H1 (cell line): ENCODE measurements at places on chromosomes 6 and 20.

DNA sequence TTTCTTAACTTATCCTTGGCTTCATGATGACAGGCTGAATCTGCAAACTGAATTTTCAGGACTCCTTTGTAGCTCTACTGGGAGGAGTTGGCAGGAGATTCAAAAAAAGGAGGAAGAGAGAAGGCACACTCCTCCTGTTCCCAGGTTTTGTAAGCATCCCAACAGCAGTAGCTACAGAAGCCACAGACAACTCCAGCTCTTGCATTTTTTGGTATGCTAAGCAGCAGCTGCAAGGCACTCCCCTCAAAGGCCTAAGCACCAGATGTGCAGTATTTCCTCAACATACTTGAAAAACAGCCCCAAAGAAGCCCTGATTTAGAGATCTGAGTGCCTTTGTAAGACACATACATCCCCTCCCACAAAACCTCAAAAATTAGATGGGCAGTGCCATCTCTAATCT lies 328.6 kb upstream of the SYNCRIP start:
- no peak for DNase-seq

DNA sequence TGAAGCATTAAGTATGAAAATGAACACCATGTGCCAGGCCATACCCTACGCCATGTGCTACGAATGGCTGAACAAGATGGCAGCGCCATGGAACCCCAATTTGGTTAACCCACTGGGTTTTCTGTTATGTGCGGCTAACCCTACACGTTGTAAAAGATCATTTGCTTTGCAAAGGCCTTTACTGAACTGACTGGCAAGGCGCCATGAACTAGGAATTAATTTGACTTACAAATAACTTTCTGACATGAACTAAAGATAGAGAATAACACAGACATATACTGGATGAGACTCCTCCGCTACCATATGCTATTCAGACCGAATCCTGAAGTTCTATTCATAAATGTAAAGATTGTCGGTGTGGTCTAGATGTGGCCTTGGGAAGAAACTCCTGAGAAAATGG lies 3.9 kb downstream of the CNKSR3 start:
- DNase-seq = no peak

DNA sequence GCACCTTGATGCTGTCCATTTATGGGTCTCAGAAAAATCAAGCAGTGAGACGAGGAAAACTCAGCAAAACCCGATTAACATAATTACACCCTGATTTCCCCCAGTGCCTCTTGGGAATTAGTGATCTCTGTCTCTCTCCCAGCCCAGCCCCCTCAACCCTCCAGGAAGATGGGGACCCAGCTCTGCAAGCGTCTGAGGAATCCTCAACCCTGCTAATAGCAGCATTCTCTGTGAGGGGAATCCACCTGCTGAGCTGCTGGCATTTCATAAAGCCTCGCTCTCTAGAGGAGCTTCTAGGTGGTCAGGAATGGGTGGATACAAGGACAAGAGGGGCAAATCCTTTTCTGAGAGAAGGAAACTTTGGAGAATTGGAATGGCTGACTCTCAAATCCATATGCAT lies 13.9 kb downstream of the NR2E1 start:
- no peak for DNase-seq

- no peak for DNase-seq
These were observed 12.2 kb downstream of the SNAP91 start for GRCh38 chr6:83696674-83697073.

DNA sequence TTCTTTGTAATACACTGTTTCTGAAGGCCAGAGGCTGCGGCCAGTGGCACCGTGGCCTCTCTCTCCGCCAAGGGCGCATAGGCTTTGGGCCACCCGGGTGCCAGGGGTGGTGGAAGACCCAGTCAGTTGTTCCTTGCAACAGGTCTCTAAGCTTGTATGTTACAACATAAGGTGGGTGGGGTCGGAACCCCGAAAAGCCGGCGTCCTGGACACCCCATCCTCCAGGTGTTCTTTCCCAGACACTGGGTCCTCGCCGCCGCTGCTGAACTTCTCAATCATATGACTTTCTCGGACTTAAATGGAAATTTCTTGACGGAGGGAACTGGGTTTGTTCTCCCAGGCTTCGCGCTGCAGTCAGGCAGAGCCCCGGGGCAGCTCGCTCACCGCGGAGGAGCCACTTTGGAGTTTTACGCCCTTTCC lies 983 bp upstream of the KCNQ5 start:
- no peak for DNase-seq
